NCI-H1092 treated with DMSO at 0.1 percent for 48 hours (cell line): ENCODE measurements at places on chromosomes 12 and 14.

DNA sequence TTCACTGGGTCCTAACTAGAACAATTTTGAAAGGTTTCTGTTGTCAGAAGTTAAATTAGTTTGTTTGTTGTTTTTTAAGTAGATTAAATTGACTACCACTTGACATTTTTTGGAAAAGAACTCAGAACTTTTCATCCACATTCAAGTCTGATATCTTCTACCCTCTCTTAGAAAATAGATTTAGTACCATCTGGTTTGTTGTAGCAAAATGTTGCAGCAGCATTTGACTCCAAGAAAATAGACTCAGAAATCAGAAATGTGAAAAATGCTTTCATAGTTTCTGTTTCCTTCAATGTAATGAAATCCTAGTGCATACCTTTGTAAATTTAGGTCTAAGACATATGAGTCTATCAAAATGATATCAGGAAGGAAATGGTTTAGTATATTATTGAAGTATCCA, 256.3 kb upstream of the CLEC14A start:
- no peak for DNase-seq

GRCh38 chr12:49020441-49020840, 1.9 kb upstream of the PRKAG1 start:
- DNase-seq = no peak

DNA sequence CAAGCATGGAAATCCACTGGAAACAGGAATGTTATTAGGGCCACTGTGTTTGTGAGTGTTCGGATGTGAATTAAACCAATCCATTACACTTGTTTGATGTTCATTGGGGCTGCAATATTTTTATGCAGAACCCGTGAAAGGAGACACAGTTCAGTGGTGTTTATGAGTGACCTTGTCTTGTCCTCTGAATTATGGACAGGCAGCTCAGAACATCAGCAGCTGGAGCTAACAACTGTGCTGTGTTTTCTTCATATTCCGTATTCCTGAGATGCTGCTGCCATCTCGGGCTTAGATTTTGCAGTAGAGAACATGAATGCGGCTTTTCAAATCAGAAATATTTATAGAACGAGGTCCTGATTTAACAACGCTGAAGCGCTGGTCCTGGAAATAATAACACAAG, 20.3 kb upstream of the CACNA1C start:
- DNase-seq = no peak

DNA sequence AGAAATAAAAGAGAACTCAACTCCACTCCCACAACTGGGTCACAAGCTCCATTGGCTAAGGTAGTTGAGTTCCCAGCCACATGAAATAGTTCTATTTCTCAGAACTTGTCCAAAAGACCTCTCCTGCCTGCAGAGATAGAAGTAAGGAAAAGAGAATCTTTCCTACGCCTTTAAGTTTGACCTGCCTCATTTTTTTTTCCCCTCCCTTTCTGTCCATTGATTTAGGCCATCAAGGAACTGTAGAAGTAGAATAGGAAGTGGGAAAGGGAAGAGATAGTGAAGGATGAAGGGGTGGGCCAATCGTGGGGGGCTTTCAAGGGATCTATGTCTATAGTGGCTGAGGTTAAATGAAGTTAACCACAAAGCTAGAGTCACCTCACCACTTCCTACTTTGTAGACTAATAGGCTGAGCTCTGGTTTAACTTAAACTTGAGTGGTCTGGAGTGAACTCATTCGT, 13.9 kb upstream of the NUDT4 start:
- no peak for DNase-seq
